ENCODE measurements at places on chromosomes 3 and 15.

GRCh38 chr3:163561151-163561550 lies 1517.1 kb downstream of the SI start:
- DNase-seq = no peak

- no peak for DNase-seq
Measured at GRCh38 chr15:85518979-85519761, 138.8 kb downstream of the AKAP13 start.

DNA sequence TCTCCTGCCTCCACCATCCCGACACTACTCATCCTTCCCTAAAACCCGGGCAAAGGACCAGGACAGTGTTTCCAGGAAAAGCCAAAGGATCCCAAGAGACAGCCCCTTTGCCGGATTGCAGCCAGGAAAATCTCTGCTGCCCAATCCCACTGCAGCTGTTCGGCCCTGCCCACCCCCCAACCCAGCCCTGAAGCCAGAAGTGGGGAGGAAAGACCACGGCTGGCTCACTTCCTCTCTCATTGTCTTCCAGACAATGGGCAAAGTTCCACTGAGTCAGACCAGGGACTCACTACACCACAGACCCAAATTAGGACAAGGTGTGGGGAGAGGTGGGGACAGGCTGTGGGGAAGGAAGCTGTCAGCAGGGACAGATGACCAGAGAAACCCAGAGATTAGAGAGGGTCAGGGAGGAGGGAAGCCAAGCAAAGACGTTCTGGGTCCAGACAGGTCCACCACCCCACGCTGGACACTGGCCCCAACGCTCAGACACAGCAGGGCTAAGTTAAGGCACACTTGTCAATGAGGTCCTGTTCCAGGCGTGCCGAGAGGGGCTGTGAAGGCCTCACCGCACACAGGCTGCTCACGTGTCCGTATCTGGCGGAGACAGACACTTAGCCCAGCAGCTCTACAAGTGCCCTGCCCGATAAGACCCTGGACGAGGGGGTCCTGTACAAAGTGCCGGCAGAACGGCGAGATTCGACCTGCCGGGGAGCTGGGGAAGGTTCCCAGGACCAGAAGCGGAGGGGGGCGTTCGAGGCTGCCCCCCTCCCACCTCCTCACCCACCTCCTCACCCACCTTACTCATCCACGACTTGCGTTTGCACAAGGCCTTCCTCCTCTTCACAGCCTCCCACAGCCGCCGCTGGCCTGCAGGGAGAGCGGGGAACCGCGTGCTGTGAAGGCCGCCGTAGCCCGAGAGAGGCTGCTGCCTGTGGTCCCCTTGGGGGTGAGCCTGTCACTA lies 21.9 kb downstream of the TNK2 start:
- no peak for DNase-seq

DNA sequence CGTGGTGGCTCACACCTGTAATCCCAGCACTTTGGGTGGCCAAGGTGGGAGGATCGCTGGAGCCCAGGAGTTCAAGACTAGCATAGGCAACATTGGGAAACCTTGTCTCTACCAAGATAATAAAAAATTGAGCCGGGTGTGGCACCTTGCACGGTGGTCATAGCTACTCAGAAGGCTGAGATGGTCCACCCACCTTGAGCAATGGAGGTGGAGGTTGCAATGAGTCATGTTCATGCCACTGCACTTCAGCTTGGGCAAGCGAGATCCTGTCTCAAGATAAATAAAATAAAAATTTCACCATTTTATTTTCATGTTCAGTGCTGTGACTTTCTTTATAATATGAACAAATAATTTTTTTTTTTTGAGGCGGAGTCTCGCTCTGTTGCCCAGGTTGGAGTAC lies 12.5 kb downstream of the MAPK6 start:
- DNase-seq = no peak

DNA sequence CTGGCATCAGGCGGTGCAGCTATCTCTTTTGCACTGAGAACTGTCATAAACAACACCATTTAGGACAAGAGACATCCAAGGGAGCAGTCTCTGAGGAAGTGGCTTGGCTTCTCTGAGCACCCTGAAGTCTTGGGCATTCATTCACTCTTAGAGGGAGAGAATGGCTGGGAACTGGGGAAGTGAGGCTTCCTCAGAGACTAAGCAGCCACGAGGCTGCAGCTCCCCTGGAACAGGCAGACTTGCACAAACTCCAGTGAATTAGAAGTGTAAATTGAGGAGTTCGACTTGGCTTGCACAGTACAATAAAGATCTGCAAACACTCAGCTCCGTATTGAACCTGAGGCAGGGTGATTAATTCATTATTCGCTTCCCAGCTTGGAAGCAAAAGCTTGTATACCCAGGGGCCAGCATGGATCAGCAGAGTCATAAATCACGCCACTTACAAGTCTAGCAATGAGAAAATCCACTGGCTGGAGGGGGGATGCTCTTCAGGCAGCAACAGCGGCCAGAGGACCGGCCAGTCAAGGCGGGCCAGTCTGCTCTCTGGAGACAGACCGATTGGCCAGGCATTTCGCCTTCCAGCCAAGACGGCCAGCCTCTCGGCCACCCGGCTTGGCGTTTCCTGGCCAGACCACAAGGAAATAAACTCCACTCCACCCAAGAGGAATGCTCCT lies 118.8 kb upstream of the ADPGK start:
- no peak for DNase-seq

DNA sequence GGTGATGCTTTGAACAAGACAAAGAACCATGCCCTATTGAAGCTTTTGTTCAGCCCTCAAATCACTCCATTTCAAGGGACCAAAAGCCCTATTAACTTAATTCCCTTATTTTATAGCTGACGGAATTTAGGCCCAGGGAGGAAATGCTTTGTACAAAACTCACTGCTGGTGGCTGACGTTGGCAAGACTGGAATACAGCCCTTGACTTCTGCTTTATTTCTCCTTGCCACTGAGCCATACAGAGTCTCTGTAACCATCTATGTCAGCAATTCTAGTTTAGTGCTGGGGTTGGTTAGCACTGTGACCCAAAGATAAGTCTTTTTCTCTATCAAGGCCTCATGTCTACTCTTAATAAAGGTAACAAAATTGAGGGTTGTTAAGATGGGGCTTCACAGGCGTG lies 316.1 kb upstream of the TPRG1 start:
- no peak for DNase-seq

GRCh38 chr3:127735767-127736693 lies 63.3 kb downstream of the ABTB1 start:
- no peak for DNase-seq

DNA sequence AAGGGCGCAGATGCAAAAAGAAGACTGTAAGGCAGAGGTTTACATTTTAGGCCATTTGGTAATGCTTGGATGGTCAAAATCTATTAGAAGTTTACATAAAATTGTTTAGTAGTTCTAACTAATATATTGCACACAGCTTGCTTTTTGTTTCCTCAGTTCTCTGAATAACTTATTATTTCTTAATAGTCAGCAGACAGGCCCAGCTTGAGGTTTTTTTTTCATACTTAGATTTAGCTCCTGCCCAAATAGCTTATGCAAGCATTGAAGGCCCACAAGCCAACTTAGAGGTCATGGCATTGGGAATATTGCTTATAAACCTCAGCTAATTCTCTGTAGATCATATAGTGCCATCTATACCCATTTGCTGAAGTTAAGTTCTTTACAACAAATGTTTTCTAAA lies 172.5 kb downstream of the RAP2B start:
- no peak for DNase-seq

- DNase-seq = no peak
Measured at GRCh38 chr3:17033516-17034168, 148.9 kb downstream of the PLCL2 start.

- DNase-seq = no peak
Measured at GRCh38 chr3:31699309-31699953, 166.7 kb downstream of the STT3B start.

DNA sequence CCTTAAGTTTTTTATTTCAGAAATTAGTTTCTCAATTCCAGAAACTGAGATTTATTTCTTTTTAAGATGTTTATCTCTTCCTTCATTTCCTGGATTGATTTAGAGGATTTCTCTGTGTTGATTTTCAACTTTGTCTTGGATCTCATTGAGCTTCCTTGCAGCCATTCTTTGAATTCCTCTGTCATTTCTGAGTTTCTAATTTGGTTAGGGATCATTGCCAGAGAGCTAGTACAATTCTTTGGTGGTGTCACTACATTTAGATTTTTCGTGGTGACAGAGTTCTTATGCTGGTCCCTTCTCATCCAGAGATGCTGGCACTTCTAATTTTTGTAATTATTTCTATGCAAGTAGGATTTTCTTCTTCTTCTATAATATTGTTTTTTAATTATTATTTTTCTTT lies 691.1 kb upstream of the NAALADL2 start:
- no peak for DNase-seq

- DNase-seq = no peak
Measured at GRCh38 chr3:109803274-109803673, 465.9 kb upstream of the DPPA4 start.

GRCh38 chr15:28082891-28083684 lies 16.0 kb downstream of the OCA2 start:
- DNase-seq = no peak

GRCh38 chr15:34336231-34336990 lies 1.2 kb downstream of the SLC12A6 start:
- DNase-seq = no peak
